ENCODE measurements at places on chromosomes 11 and 22.

DNA sequence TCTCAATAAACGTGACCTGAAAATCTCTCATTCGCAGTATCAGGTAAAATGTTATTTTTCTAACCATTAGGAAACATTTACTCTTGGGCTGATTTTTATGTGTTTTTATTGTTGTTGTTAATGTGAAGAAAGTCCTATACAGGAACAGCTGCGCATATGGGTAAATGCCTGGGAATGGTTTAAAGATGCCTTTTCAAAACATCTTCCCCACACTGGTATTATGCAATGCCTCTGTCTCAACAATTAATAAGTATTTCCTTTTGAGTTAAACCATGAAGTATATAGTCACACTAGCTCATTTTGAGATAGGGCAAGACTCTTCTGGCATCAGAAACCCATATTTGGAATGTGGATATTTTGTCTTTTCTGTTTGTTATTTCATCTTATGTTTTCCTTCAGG is 13.7 kb upstream of the LIN7C start:
- DNase-seq: no peak

DNA sequence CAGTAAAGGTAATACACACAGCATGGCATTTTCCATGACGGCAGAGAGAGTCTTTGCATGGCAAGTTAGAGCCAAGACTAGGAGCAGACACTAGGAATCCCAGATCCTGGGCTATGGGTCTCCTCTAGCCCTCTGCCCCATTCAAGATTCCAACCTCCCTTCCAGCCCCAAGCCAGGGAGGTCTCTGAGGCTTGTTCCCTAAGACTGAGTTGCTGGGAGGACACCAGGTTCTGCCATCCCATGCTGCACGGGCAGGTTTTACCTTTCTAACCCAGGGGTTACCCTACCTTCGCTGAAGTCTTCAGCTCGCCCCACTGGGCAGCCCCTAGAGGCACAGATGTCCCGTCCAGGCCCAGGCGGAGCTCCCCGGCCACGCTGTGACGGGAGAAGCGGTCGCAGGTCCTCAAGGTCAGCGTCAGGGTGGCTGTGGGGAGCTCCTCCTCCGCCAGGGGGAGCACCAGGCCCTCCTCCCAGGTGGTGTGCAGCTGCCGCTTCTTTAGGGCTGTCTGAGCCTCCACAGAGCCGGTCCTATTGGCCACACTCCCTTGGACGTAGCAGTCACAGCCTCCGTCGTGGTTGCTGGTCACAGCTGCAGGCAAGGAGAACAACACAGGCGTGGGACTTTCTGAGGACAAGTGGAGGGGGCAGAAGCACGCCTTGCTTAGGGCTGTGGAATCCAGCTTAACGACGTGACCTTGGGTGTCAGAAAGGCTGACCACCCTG is 33.8 kb downstream of the SYT13 start:
- peak; percentile 57 for DNase-seq

- no peak for DNase-seq
Observed at GRCh38 chr11:27860811-27861210, 160.6 kb upstream of the BDNF start.

GRCh38 chr22:46425016-46425415 is 89.5 kb downstream of the TRMU start:
- no peak for DNase-seq

GRCh38 chr11:2269601-2270321 is 627 bp downstream of the ASCL2 start:
- peak; percentile 63 for DNase-seq

DNA sequence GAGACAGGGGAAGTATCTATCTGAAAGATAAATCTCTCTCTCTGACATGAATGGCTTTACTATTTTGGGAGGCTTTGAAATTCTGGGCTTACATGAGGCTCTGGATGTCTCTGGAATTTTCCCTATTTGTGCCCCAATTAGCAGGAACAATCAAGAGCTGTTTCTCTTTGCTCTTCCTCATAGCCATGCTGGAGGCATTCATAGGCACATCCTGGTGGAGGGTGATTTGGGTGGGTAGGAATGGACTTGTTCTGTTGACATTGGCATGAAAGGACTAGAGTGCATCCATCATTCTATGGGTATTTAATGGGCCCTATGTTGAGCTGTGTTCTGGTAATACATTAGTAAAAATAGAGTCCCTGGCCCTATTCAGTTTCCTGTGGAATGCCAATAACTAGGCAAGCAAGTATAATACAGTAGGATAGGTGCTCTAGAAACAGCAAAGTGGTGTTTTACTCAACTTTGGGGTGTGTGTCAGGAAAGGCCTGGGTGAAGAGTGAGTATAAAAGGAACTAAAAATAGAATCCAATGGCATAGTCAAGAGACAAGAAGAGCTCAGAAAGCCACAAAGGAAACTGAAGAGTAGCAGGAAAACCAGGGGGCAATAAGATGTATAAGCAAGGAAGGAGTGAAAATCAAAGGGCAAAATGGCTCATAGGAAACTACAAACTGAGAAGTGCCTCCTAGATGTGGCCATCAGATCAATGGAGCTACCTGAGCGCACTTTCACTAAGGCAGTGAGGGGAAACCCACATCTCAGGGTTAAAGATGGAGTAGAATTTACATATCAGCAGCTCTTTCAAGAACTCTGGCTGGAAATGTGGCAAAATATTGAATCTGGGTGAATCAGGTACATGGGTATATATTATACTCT is 45.0 kb downstream of the CWC15 start:
- DNase-seq: no peak

- DNase-seq: no peak
Observed at GRCh38 chr11:69104856-69105395, 50.8 kb upstream of the SMIM38 start.

DNA sequence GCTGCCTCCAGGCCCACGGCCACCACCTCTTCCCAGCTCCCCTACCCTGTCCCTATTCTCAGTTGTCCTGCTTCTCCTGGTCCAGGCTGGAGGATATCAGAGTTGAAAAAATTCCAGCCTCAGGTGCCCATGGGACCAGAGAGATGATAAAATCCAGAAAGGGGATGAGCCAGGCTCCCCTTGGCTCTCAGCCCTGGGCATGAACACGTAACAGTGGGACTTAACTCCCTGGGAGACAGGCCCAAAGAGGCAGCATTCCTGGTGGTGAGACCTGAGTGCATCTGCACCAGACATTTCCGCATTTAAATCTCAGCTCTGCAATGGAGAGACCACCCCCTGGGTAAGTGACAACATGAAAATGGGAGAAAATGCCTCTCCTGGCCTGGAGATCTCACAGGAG is 10.4 kb upstream of the SLC39A13 start:
- DNase-seq: no peak

DNA sequence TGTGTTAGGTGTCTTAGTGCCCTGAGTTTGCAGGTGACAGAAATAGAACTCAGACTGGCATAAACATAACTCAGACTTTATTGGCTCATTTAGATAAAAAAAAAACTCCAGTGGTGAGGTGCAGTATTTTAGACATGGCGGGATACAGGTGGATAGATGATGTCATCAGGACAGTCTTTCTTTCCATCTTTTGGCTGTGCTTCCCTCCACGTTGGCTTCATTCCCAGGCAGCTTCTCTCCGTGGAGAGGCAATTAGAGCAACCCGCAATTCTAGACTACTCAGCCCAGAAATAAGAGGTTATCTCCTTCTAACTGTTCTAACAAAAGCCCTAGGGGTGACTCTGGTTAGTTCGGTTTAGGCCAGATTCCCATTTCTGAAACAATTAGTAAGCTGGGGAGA is 40.5 kb downstream of the NCAM1 start:
- no peak for DNase-seq

- no peak for DNase-seq
Observed at GRCh38 chr11:43686207-43686606, 5.7 kb downstream of the HSD17B12 start.

DNA sequence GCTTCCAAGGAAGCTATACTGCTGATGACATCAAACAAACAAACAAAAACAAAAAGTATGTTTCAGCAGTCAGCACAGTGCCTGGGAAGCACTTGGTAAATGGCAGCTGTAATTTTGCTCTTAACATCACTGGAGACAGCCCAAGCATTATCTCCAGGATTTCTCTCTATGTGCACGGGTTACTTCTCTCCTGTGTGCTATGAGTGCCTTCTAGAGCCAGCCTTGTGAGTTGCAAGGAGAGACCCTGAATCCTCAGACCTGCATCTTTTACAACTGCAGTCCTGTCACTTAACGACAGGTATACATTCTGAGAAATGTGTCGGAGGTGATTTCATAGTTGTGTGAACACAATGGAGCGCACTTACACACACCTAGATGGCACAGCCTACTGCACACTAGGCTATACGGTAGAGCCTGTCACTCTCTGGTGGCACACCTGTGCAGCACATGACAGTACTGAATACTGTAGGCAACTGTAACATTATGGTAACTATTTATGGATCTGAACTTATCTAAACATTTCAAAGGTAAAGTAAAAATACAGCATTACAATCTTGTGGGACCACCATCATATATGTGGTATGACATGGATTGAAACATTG is 662.5 kb upstream of the B3GAT1 start:
- no peak for DNase-seq

DNA sequence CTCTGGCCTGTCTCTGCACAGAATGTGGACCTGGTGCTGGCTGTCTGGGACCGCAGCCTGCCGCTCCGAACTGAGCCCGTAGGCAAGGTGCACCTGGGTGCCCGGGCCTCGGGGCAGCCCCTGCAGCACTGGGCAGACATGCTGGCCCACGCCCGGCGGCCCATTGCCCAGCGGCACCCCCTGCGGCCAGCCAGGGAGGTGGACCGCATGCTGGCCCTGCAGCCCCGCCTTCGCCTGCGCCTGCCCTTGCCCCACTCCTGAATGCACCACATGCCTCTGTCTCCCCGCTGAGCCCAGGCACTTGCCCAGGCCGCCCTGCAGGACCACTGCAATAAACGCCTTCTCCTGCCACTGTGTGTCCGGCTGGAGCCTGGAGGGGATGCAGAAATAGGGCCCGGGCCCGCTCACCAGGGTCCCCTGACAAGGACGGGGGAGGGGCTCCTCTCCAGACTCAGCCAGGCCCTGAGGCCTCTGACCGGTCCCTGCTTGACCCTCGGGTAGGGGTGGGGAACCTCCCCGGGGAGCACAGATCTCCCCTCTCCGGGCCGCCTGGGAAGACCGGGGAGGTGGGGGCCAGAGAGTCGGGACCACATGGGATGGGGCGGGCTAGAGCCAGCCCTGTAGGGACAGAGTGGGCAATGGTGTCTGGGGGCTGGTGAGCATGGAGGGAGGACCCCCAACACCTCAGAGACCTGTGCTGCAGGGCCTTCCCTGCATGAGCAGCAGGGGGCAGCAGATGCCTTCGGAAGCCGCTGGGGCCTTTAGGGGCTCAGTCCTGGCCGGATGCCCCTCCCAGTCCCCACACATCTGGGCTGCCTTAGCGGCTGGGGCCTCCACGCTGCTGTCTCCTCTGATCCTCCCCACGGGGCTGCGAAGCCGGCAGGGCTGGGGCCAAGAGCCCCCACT is 1.4 kb upstream of the TNNI2 start:
- peak; percentile 85 for DNase-seq

DNA sequence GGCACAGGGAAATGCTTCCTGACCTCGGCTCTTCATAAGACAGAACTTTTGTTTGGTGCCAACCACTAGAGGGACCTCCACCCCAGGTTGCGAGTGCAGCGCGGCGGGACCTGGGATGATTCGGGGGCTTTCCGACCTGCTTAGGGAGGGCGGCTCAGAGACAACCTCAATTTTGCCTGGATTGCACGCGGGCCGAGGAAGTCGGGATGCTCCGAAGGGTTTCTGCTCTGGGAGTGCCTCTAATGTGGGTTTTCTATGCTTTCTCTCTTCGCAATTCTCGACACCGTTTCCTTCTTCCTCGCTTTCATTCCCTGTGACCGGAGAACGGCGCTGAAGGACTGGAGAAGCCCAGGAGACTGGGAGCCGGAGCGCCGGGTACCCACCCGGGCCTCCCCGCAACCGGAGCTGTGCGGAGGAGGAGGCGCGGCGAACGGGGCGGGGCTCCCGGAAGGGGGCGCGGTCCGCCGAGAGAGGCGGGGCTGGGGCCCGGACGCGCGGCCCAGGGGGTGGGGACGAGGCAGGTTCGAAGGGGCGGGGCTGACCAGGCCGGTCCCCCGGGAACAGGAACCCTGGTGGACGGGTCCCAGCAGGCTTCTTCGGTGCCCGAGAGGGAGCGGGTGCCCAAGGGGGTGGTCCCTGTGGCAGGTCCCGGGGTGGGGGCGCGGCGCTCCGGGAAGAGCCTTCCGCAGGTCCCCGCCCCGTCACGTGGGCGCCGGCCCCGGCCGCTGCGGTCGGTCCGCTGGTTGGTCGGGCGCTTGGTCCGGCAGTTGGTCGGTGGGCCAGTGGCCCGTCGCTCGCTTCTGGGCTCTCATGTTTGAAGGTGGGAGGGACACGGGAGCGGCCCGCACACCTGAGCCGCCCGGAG is at the start of gene PPFIBP2:
TSS of gene PPFIBP2 (plus strand) at position 766 of the 865 bp plus-strand sequence. CDS start 35,477 bp downstream, outside the sequence.
- peak; percentile 86 for DNase-seq

- DNase-seq: no peak
Observed at GRCh38 chr11:56404393-56404792, 8.1 kb upstream of the OR5AL1 start.

DNA sequence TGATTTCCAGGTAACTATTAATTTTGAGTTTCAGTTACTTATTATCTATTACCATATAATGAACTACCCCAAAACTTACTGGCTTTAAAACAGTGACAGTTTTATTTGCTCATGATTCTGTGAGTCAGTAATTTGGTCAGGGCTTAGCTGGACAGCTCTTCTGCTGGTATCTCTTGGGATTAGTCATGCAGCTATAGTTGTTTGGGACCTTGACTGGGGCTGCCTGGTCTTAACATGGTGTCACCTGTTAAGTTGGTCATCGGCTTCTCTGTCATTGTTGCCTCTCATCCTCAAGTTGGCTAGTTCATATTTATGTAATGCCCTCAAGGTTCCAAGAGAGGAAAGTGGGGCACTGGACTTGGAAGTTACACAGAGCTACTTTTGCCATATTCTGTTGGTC is 177.5 kb downstream of the TMEM135 start:
- no peak for DNase-seq

GRCh38 chr11:34278693-34279297 is 79.0 kb downstream of the ABTB2 start:
- no peak for DNase-seq

- no peak for DNase-seq
Observed at GRCh38 chr11:108253176-108253575, 30.3 kb downstream of the ATM start.

GRCh38 chr22:43996170-43996980 is 27.7 kb upstream of the PARVB start:
- DNase-seq: peak; percentile 80

GRCh38 chr11:68974421-68975194 is 6.2 kb downstream of the MRGPRD start:
- peak; percentile 32 for DNase-seq
